ENCODE measurements at places on chromosomes 16 and 17.

DNA sequence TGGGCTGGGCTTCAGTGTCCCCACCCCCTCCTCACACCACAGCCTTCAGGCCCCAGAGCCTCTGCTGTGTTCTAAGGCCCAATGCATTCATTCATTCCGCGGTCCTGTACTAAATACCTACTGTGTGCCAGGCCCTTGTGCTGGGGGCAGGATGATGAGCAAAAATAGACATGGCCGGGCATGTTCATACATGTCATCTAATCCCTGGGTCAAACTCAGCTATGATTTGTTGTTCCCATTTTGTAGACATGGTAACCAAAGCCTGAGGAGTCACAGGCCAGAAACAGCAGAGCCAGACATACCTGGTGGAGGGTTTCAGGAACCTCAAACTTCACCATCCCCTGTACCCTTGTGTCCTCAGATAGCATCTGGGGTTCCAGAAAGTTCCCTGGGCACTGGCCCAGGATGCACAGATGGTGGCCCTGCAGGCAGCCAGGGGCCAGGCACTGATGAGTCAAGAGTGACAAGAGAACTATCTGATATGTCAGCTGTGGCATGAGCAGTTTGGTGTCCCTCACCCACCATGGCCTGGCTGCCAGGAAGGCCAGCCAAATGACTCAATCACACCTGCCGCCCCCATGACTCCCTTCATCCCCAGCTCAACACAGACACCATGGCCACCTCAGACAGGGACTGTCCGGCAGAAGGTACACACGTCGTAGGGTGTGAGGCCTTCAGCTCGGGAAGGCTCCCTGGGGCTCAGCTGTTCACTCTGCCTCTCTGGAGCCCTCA lies 2.7 kb upstream of the RRAD start:
- DNase-seq, result no peak
- no peak overlapping the region for H3K27ac ChIP-seq
- H3K4me3 ChIP-seq, result no peak overlapping the region
- H3K36me3 ChIP-seq, result no peaks in the 10 kb centered on the region
- peaks cover 49% of the 10 kb centered on the region for H3K27me3 ChIP-seq
- H3K4me1 ChIP-seq, result no peaks in the 10 kb centered on the region

GRCh38 chr16:85396879-85397871 lies 215.9 kb upstream of the GSE1 start:
- DNase-seq, result no peak
- no peak overlapping the region for H3K4me3 ChIP-seq
- H3K36me3 ChIP-seq, result no peaks in the 10 kb centered on the region
- no peaks in the 10 kb centered on the region for H3K27me3 ChIP-seq
- no peak overlapping the region for H3K27ac ChIP-seq
- peaks cover 15% of the 10 kb centered on the region for H3K4me1 ChIP-seq

GRCh38 chr17:15260376-15261257 lies 4.5 kb downstream of the PMP22 start:
- peaks cover 8% of the 10 kb centered on the region for H3K4me1 ChIP-seq
- H3K27ac ChIP-seq, result no peak overlapping the region
- peak overlapping the region; percentile 57 for H3K4me3 ChIP-seq
- peaks cover 88% of the 10 kb centered on the region for H3K27me3 ChIP-seq
- H3K36me3 ChIP-seq, result no peaks in the 10 kb centered on the region

- H3K36me3 ChIP-seq, result peaks cover 23% of the 10 kb centered on the region
- no peaks in the 10 kb centered on the region for H3K4me1 ChIP-seq
- H3K4me3 ChIP-seq, result no peak overlapping the region
- DNase-seq, result no peak
- H3K27me3 ChIP-seq, result no peaks in the 10 kb centered on the region
These were observed 36.4 kb downstream of the CDR2 start for GRCh38 chr16:22337849-22338635.

GRCh38 chr17:17856386-17856785 lies 19.6 kb upstream of the SREBF1 start:
- no peak overlapping the region for H3K27ac ChIP-seq
- no peaks in the 10 kb centered on the region for H3K36me3 ChIP-seq
- no peak for DNase-seq

GRCh38 chr16:17296431-17296830 lies 174.3 kb downstream of the XYLT1 start:
- peak overlapping the region; percentile 64 for H3K27ac ChIP-seq
- peak; percentile 28 for DNase-seq
- H3K27me3 ChIP-seq, result no peaks in the 10 kb centered on the region
- H3K4me3 ChIP-seq, result no peak overlapping the region
- peaks cover 27% of the 10 kb centered on the region for H3K4me1 ChIP-seq
- H3K36me3 ChIP-seq, result no peaks in the 10 kb centered on the region

GRCh38 chr17:57899391-57899790 lies 49.5 kb upstream of the MRPS23 start:
- peak overlapping the region; percentile 84 for H3K27ac ChIP-seq
- DNase-seq, result no peak

DNA sequence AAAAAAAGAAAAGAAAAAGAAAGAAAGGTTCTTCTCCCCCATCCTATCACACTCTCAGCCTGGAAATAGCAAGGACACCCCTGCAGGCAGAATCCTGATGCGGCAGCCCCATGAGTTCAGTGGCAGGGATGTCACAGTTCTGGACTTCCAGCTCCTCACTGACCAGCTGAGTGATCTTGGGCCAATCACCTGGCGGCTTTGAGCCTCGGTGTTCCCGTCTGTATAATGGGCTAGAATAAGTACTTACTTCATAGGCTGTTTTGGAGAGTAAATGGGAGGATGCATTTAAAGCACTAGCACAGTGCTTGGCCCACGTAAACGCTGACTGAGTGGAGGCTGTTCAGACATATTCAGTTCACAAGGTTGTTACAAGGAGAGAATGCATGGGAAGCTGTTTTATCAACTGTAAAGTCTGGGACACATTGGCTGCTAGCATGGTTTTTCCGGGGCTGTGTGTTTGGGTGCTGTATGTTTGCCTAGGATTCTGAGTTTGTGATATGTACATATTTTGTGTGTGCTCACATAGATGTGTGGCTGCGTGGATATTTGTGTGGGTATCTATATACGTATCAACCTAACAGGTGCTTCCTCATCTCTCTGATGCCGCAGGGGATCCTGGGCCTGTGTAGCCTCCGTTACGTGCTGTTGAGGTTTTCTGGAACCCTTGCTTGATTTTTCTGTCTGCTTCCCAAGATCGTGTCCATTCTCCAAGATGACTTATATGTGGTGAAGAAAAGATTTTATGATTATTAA lies 3.4 kb downstream of the BHLHA9 start:
- no peaks in the 10 kb centered on the region for H3K4me1 ChIP-seq
- H3K27me3 ChIP-seq, result no peaks in the 10 kb centered on the region
- no peak overlapping the region for H3K27ac ChIP-seq
- no peaks in the 10 kb centered on the region for H3K36me3 ChIP-seq
- no peak overlapping the region for H3K4me3 ChIP-seq
- DNase-seq, result no peak

- no peaks in the 10 kb centered on the region for H3K36me3 ChIP-seq
- peak overlapping the region; percentile 81 for H3K4me3 ChIP-seq
These were observed 834 bp downstream of the FLYWCH1 start for GRCh38 chr16:2912330-2913199.

DNA sequence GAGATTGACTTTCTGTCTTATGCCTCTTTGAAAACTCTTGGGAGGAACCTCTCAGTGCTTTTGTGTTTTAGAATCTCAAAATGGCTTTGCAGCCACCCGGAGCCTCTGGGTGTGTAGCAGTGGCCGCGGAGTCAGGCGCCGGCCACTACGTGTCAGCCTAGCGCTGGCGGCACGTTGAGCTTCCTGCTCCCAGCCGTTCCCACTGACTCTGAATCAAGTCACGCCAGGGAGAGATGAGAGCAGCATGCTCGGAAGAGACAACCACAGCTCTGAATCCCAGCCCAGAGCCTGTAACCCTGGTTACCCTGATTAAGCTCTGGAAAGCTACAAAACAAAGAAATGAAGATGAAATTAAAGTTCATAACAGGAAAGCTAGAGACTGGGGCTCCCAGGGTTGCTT lies 97.4 kb upstream of the CACNG5 start:
- H3K27me3 ChIP-seq, result no peaks in the 10 kb centered on the region
- peak; percentile 79 for DNase-seq
- H3K4me3 ChIP-seq, result no peak overlapping the region
- no peaks in the 10 kb centered on the region for H3K36me3 ChIP-seq
- peaks cover 13% of the 10 kb centered on the region for H3K4me1 ChIP-seq
- H3K27ac ChIP-seq, result no peak overlapping the region

DNA sequence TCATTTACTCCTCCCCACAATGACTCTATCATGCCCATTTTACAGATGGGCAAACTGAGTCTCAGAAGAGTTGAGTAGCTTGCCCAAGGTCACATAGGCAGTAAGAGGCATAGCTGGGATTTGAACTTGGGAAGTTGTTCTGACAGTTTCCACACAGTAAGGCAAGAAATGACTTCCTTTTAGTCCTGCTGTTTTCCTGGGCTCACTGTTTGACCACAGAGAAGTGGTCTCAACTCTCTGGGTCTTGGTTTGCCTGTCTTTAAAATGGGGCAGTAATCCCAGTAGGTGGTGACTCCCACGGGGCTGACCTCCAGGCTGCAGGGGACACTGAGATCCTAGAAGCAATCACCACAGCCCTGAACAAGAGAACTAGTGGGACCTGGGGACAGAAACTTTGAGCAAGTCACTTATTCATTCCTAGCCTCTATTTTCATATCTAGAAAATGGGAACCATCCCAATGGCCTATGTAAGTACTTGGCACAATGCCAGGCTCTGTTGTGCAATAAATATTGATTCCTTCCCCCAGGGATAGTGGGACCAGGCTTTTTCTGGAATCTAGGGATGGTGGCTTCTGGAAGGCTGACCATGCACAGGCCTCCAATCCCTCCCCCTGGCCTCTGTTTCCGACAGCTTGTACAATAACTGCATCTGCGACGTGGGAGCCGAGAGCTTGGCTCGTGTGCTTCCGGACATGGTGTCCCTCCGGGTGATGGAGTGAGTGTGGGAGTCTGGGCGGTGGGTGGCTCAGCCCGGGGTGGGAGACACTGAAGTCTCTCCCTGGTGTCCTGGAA lies 20.5 kb downstream of the DEXI start:
- no peaks in the 10 kb centered on the region for H3K27me3 ChIP-seq
- DNase-seq, result no peak
- no peaks in the 10 kb centered on the region for H3K36me3 ChIP-seq
- H3K4me1 ChIP-seq, result no peaks in the 10 kb centered on the region
- no peak overlapping the region for H3K4me3 ChIP-seq

- no peaks in the 10 kb centered on the region for H3K27me3 ChIP-seq
- H3K36me3 ChIP-seq, result no peaks in the 10 kb centered on the region
- H3K4me3 ChIP-seq, result no peak overlapping the region
- no peaks in the 10 kb centered on the region for H3K4me1 ChIP-seq
- no peak for DNase-seq
These were observed 8.8 kb downstream of the CNTNAP1 start for GRCh38 chr17:42691021-42691545.

GRCh38 chr17:19364699-19365498 lies 2.4 kb upstream of the B9D1 start:
- no peaks in the 10 kb centered on the region for H3K36me3 ChIP-seq
- H3K4me3 ChIP-seq, result no peak overlapping the region
- no peak for DNase-seq

GRCh38 chr17:20116683-20117309 lies 107.6 kb downstream of the SPECC1 start:
- H3K27me3 ChIP-seq, result no peaks in the 10 kb centered on the region
- H3K4me1 ChIP-seq, result no peaks in the 10 kb centered on the region
- DNase-seq, result peak; percentile 85
- no peak overlapping the region for H3K27ac ChIP-seq
- no peaks in the 10 kb centered on the region for H3K36me3 ChIP-seq

GRCh38 chr16:47734081-47734857 lies 273.1 kb downstream of the PHKB start:
- no peaks in the 10 kb centered on the region for H3K36me3 ChIP-seq
- H3K27me3 ChIP-seq, result no peaks in the 10 kb centered on the region
- no peak overlapping the region for H3K4me3 ChIP-seq
- no peaks in the 10 kb centered on the region for H3K4me1 ChIP-seq
- H3K27ac ChIP-seq, result no peak overlapping the region

DNA sequence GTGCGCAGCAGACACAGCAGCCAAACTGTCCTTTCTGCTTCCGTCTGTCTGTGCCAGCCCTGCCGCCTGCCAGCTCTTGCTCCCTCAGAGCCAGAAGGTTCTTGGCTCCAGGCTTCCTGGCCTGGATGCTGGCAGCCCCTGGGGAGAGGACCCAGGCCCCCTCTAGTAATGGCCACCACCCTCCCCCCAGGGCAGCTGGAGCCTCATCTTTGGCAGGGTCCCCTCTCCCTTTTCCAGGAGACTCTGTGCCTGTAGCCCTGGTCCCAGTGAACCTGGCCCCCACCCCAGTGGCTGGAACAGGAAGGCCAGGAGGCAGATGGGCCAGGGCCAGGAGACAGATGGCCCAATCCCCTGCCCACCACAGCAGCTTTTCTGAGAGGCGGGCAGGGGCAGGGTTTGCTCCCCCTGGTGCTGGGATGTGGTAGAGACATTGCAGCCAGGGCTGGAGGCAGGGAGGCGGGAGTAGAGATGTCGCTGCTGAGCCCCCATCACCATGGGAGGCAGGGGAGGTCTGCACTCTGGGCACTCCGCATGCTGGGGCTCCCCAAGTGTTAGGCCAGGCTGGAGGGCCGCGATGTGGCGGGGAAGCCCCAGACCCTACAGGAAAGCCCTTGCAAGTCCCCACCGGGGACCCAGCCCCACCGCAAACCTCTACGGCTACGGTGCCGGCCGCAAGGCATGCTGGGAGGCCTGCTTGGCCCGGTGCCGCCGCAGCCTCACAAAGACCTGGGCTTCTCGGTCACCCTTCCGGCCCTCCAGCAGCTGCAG lies 16.7 kb downstream of the UNC13D start:
- no peaks in the 10 kb centered on the region for H3K36me3 ChIP-seq
- H3K27ac ChIP-seq, result peak overlapping the region; percentile 83
- DNase-seq, result peak; percentile 87

GRCh38 chr16:79607587-79607986 lies 7.0 kb upstream of the MAF start:
- no peak overlapping the region for H3K4me3 ChIP-seq
- no peaks in the 10 kb centered on the region for H3K27me3 ChIP-seq
- no peak for DNase-seq
- no peak overlapping the region for H3K27ac ChIP-seq
- H3K4me1 ChIP-seq, result peaks cover 20% of the 10 kb centered on the region
- no peaks in the 10 kb centered on the region for H3K36me3 ChIP-seq

- DNase-seq, result no peak
- H3K27me3 ChIP-seq, result no peaks in the 10 kb centered on the region
- H3K4me3 ChIP-seq, result no peak overlapping the region
- no peaks in the 10 kb centered on the region for H3K4me1 ChIP-seq
These were observed 4.5 kb upstream of the BRCA1 start for GRCh38 chr17:43129671-43130010.

DNA sequence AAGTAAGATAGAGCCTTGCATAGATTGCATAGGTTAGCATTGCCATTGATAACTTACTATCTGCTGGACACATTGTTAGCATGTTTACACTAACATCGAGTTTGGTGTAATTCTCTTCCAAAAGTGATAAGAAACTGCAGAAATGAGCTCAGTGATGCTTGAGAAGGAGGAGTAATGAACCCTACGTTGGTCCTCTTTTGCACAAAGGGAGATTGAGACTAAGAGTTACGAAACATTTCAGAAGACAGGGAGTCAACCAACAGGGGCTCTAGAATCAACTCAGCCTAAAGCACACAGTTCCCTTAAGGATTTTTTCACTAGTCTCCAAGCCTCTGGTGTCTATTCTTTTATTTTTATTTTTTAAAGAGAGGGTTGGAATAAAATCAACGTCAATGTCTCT lies 6.8 kb downstream of the CCL7 start:
- no peak overlapping the region for H3K4me3 ChIP-seq
- H3K27ac ChIP-seq, result no peak overlapping the region
- no peaks in the 10 kb centered on the region for H3K4me1 ChIP-seq

All from neural progenitor cell (in vitro differentiated cells).